ENCODE measurements at places on chromosomes 5 and 9.

GRCh38 chr9:21836437-21837161 lies 34.2 kb downstream of the MTAP start:
- peak; percentile 97 for DNase-seq

DNA sequence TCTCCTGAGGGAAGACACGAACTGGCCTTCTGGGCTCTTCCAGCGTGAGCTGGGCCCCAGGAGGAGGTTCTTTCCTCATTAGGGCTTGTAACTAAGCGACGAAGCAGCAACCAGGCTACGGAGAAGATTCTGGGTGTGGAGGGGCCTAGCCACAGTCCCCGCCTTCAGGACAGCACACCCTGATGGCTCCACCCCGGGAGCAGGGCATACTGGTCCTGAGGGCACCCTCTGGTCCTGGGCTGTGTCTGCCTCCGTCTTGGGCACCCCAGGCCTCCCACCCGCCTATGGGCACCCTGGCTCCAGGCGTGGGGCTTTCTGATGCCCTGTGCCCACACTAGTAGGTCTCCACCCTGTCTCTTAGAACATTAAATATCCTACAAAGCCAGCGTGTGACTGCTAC lies 136.4 kb downstream of the OLFM1 start:
- DNase-seq: no peak

GRCh38 chr5:138107213-138107612 lies 23.4 kb downstream of the WNT8A start:
- no peak for DNase-seq

DNA sequence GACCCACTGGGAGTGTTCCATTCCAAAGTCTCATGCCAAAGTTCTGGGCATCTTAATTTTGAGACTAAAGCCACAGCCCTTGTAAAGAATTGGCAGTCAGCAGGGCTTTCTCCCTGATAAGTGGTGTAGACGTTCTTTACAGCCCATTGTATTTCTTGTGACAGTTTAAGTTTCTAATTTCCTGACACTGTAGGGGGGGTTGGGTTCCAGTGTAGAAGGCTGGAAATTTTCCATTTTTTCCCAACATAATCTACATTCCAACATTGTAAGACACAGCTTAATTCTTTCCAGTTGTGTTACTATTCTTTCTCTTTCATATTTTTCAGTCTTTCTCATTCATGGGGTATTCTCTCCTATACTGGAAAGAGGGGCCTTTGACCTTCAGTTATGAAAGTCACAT lies 121.1 kb downstream of the FBXL7 start:
- DNase-seq: no peak
